Glomerular endothelial cell (primary cell): ENCODE measurements at places on chromosomes 3 and 15. TPM values are rescaled to one million over a fixed set of nuclear protein-coding genes. Genes with fewer than 3 reads are reported as not detected.

- DNase-seq = no peak
Observed at GRCh38 chr3:129197321-129197720, 13.6 kb upstream of the CNBP start.

Gene IL17RC
- 22.1 and 26.1 TPM in 2 replicates for total RNA-seq

DNA sequence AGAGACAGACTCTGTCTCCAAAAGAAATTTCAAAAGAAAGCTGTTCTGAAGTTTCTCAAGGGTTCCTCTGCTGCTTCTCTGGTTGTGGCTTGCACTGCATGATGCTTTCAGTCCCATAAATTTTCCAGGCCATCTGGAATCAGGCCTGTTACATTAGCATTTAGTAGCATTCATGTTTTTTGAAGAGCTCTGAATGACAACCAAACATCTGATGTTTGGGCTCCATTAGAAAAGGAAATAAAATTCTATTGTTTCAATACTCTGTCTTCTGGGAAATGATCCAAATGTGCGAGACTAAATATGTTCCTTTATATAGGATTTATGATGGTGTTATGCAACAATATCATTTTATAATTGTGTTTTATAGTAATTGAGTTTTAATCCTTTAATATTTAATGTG is 455.8 kb downstream of the GABRG3 start:
- no peak for DNase-seq

Gene IMPG2
- 0.34 and 0.99 TPM in 2 replicates for total RNA-seq

- peak; percentile 99 for DNase-seq
Observed at GRCh38 chr3:40504636-40505430, 1.0 kb upstream of the ZNF620 start.

DNA sequence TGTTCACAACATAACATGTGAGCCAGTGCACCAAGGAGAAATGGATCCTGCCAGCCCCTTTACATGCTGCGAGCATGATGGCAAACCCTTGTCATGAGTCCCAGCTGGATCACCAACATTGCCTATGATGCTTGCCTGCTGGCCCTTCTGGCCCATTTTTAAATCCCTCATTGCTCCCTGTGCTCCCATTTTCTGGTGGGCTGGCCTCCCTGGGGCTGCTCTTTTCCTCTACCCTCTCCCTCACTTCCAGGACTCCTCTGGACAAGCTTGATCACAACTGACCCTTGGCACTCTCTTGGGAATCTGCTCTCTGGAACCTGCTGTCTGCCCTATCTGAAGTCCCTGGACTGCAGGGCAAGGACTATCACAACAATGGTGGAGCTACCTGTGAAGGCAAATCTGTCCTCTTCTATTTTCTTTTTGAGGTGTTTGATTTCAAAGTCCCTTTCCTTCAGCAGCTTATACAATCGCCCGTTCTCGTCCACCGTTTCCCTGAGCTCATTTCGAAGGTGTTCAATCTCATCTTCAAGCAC is 16.3 kb downstream of the CCDC13 start:
- DNase-seq = no peak

Gene UNC13C
- total RNA-seq = 0.05 TPM in 1 of 2 replicates, not detected in the other

Gene COX17
- 19.0 and 29.3 TPM in 2 replicates for total RNA-seq

Gene EOMES
- not detected in 2 replicates for total RNA-seq

Gene RPL15
- total RNA-seq = 2,079 and 3,094 TPM in 2 replicates

Gene CHDH
- 0.06 and 0.82 TPM in 2 replicates for total RNA-seq

Gene CHAC1
- 10.3 and 12.7 TPM in 2 replicates for total RNA-seq

DNA sequence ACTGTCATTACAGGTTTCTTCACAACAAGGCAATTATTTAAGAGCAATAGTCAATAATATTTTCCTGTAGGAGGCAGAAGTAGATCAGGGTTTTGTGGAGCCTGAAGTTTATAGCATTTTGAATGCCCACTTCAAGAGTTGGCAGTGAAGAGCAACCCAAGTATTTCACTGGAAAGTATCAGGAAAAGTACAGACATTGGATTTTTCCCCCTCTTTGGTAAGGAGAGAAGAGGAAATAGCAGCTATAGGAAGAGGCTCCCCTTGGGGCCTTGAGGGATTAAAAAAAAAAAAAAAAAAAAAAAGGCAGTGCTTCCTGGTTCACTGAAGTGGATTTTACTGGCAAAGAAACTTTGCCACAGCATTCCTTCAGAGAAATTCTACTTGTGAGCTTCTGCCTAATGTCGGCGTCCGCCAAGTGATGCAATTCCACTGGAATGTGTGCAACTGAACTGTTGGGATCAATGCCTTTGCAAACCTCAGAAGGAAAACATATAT is 5.7 kb upstream of the CNTN6 start:
- DNase-seq = no peak

Gene GJD2
- not detected in 2 replicates for total RNA-seq

GRCh38 chr3:87167628-87168456 is 59.3 kb upstream of the CHMP2B start:
- peak; percentile 27 for DNase-seq

- no peak for DNase-seq
Observed at GRCh38 chr3:29283231-29284119, 2.6 kb downstream of the RBMS3 start.

Gene ADAMTSL3
- 0.35 and 1.2 TPM in 2 replicates for total RNA-seq

Gene CELSR3
- 1.1 and 2.2 TPM in 2 replicates for total RNA-seq

DNA sequence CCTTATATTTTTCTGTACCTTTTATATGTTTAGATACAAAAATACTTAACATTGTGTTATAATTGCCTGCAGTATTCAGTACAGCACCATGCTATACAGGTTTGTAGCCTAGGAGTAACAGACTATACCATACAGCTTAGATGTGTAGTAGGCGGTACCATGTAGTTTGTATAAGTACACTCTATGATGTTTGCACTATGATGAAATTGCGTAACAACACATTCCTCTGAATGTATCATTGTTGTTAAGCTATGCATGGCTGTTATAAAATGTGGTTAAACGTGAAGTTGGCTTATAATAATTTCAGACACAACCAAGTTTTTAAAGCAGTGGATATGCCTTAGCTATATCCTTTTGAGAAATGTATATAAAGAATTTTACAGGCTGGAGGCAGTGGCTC is 328.3 kb downstream of the PLCL2 start:
- DNase-seq = no peak

Gene LIPH
- total RNA-seq = 0.12 and 2.0 TPM in 2 replicates

- no peak for DNase-seq
Observed at GRCh38 chr3:48015431-48016180, 610 bp downstream of the MAP4 start.

DNA sequence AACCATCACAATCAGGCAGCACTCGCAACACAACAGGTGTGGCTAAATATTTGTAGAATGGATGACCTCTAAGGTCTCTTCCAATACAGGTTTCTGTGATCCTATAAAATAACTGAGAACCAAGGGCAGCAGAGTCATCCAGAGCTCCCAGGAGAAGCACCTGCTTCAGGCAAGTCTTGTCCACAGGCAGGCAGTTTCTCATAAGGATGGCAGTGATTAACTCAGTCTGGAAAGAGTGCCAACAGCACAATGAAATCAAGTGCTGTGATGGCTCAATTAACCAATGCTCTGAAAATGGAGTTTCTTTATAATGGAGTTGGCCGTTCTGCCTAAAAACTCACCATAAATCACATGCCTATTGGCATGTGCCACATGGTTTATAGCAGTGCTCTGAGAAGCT is 70.8 kb downstream of the HOMER2 start:
- no peak for DNase-seq

Gene GOLGA8S
- 0.05 and 0.06 TPM in 2 replicates for total RNA-seq

Gene CADM2
- not detected in 2 replicates for total RNA-seq

DNA sequence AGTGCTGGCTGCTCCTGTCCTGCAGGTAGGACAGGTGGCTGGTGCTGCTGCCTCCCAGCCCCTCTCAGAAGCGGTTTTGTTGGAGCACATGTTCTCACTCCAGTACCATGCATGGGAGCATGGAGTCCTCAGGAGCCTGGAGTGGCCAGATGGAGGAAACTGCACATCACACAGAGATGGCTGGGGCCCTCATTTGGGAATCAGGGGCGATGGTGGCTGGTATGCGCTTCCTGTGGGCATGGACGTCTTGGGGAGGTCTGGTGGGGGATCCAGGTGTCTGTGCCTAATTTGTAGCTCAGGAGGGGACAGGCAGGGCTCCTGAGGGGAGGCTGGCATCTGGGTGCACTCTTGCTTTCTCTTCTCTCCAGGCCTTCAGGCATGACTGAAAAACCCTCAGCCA is 168.2 kb downstream of the KLF13 start:
- DNase-seq = no peak

DNA sequence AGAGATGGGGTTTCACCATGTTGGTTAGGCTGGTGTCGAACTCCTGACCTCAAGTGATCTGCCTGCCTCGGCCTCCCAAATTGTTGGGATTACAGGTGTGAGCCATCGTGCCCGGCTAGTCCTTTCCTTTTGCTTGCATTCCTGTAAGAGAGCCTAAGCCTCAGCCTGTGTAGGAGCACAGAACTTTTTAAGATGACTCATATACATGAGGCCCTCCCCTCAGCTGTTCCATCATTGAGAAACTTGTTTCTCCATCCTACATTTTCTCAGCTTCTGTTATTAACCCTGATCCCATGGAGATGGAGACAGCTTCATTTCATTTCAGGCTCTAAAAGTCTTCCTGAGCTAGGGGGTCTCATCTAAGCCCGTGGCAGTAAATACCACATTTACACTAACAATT is 123.3 kb downstream of the PLOD2 start:
- DNase-seq = no peak

Gene SI
- not detected in 2 replicates for total RNA-seq

DNA sequence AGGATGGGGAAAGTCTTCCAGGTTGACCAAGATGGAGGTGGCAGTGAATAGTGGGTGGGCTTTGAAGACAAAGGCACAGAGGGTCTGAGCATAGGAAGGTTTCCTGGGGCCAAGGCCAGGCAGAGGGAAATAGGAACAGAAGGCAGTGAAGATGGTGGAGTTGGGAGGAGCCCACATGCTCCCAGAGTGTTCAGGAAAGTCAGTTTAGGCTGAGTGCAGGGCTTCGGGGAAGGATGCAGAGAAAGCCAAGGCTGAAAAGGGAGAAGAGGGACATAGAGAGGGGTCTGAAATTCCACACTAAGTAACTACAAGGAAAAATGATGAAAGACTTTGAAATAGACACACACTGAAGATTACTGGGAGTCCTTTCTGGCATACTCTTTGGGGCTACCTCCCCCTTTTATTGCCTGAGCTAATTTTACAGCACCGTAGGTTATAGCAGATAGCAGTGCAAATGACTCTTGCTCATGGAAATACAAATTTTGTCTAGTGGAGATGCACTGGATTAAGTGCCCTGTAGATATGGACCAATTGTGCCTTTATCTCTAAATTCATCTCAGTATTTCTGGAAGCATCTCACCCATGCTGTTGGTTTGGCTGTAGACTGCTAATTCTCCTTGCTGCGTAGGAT is 3.8 kb downstream of the CX3CR1 start:
- DNase-seq = no peak

DNA sequence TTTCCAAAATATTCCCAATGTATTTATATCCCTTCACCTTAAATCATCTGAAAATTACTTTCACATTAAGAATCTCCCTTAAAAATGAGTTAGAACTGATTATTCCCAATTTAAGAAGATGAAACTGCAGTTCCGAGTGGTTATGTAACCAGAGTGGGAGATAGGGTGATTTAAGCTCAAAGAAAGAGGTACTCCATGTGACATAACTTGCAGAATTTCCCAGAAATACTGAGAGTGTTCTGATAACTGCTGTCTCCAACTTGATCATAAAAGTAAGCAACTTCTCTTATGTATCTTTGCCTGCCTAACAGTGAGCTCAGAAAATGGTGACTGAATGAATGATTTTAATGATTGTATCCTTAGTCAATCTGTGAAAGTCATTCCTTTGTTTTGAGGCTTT is 32.3 kb downstream of the ARRDC4 start:
- no peak for DNase-seq

GRCh38 chr3:169660709-169661360 is 2.7 kb downstream of the MECOM start:
- DNase-seq = no peak

GRCh38 chr3:124535306-124535705 is 194.9 kb upstream of the UMPS start:
- DNase-seq = no peak

DNA sequence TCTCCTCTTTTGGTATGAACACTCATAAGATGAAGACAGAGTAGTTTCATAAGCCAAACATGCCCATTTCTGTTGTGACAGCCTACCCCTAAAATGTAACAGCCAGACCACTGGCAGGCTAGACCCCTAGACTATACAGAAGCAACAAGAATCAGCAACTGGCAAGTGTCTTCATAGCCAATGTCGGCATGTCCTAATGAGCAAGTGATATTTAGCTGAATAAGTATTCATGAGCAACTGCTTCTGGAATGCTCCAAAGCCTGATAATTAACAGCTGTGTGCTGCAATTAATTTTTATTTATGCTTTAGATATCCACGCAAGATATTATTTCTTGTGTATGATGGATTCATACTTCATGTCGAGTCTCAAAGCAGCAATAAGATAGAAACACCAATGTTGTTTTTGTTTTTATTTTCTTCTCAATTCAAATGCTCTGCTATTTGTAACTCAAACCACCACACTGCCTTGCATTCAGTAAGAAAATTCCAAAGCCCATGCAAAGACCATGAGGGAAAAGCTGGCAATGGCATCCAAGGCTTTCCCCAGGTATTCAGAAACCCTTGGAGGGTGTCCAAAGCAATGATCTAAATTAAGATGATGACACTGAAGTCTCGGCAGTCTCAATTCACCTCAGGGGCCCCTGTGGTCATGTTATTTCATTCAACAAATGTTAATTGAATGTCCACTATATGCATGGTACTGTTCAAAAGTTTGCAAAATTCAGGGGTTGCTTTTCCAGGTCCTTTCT is 167.7 kb upstream of the NECTIN3 start:
- DNase-seq = no peak

DNA sequence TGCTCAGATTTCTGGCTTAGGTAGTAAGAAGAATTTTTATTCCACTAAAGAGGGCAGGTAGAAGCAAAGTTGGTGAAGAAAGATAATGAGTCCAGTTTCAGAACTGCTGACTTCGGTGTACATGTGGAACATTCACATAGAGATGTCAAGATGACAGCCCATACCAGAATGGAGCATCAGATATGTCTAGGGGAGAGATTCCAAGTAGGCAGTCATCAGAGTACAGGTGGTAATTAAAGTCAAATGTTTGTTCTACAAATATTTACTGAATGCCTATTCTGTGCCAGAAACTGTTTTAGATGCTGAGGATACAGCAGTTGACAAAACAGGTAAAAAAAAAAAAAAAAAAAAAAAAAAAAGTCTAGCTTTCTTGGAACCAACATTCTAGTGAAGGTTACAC is 81.9 kb downstream of the FGF12 start:
- no peak for DNase-seq

DNA sequence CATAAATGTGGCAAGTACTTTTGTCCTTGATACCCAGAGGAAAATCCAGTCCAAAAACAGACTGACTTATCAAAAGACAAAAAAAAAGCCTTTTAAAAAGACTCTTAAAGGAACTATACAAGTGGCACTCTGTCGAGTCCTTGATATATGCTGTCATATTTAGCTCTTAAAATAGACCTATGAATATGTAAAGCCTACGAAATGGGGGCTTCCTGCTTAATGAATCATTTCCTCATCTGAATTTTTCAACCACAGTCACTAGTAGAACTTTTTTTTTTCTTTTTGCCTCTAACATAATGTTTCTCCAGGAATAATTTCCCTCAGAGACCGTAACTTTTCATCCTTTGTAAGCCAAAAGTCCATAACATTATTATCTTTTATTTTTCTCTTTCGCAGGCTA is 95.8 kb downstream of the P3H2 start:
- DNase-seq = peak; percentile 56
